Thyroid gland (tissue), 4 donors: ENCODE measurements at places on chromosomes 7 and 10. TPM values are rescaled to one million over a fixed set of nuclear protein-coding genes. Genes with fewer than 3 reads are reported as not detected.

COBL gene
- total RNA-seq = 17.2 TPM

DNA sequence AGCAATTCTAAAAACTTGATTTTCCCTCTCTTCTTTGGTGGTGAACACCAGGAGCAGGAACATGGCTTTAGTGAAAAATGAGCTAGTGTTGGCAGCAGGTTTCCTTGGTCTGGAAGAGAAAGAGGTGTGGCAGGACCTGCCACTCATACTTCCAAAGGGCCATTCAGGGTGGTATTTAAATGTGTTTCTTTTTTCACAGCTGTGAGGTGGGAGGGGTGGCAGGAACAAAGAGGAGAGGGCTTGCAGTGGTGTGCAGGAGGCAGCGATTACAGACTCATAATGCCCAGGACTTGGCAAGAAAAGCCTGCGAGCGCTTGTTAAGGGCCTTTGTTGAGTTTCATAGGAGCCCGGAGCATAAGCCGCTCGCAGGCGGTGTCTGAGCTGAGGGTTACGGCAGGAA, 36.8 kb downstream of the WIPF3 start:
- DNase-seq = no peak
- H3K4me3 ChIP-seq = no peak overlapping the region
- H3K36me3 ChIP-seq = no peaks in the 10 kb centered on the region
- no peak overlapping the region for H3K27ac ChIP-seq

SEMA3E gene
- 3.1 TPM for total RNA-seq

- H3K4me3 ChIP-seq = no peak overlapping the region
- DNase-seq = no peak
- H3K36me3 ChIP-seq = no peaks in the 10 kb centered on the region
- peaks cover 3% of the 10 kb centered on the region for H3K4me1 ChIP-seq
Measured at GRCh38 chr10:127904311-127905000, 2.4 kb upstream of the PTPRE start.

- no peaks in the 10 kb centered on the region for H3K27me3 ChIP-seq
- no peak for DNase-seq
- no peak overlapping the region for H3K4me3 ChIP-seq
- no peak overlapping the region for H3K27ac ChIP-seq
Measured at GRCh38 chr7:36215457-36215765, 62.4 kb downstream of the EEPD1 start.

GRCh38 chr7:54705436-54705835, 53.6 kb downstream of the SEC61G start:
- DNase-seq = no peak
- H3K4me1 ChIP-seq = no peaks in the 10 kb centered on the region
- no peak overlapping the region for H3K27ac ChIP-seq
- no peak overlapping the region for H3K4me3 ChIP-seq
- H3K27me3 ChIP-seq = no peaks in the 10 kb centered on the region
- no peaks in the 10 kb centered on the region for H3K36me3 ChIP-seq

DNA sequence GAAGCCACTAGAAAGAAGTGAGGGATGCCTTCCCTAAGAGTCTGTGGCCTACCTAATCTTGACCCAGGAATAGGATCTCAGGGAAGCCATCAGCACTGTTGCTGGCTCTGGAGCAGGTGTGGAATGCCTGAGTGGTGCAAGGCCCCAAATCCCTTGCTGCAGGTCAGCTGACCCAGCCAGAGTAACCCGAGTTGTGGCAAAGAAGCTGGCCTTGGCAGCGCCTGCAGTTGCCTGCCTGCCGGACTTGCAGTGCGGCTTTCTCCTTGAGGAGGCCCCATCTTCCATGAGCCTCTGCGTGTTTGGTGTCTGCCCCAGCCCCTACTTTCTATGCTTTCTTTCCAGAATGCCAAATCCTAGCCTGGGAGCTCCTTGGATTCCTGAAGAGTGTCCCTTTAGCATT, 5.8 kb downstream of the KIAA1217 start:
- H3K4me1 ChIP-seq = peaks cover 74% of the 10 kb centered on the region
- H3K27ac ChIP-seq = peak overlapping the region; percentile 94
- H3K27me3 ChIP-seq = no peaks in the 10 kb centered on the region
- peak; percentile 74 for DNase-seq
- peaks cover 2% of the 10 kb centered on the region for H3K36me3 ChIP-seq
- no peak overlapping the region for H3K4me3 ChIP-seq

DNA sequence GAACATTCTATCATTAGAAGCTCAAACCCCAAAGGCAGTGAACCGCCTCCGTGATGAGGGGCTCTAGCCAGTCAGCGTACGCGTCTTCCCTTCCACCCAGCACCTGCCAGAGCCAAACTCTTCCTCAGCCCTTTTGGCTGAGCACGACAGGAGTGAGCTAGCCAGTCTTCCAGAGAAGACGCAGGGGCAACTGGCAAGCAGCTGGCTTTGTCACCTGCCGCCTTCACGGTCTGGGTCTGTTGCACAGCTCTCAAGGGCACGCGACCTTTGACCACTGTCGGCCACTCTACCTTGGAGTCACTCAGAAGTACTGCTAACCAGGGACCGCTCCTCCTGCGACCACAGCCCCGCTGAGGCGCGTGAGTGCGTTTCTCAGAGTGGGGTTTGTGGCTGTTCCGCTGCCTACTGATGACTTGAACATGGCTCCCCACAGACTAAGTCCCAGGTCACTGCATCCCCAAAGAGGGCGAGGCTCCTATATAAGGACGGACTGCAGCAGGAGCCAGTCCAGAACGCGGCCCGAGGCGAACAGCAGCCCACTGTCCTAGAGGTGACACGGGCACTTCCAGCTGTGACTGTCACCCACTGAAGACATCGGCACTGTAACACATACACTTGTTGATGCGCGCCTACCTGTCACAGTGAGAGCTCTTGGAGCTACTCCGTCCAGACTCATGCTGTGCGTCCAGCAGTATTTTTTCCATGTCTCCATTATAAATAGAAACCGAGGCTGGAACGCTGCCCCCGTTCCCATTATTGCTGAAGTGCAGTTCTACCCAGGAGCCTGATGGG, 8.4 kb downstream of the BNIP3 start:
- peaks cover 11% of the 10 kb centered on the region for H3K36me3 ChIP-seq
- no peaks in the 10 kb centered on the region for H3K27me3 ChIP-seq
- no peak overlapping the region for H3K4me3 ChIP-seq
- DNase-seq = no peak
- peak overlapping the region; percentile 19 for H3K27ac ChIP-seq

- no peak for DNase-seq
- no peaks in the 10 kb centered on the region for H3K27me3 ChIP-seq
Measured at GRCh38 chr7:19294619-19295018, 149.4 kb upstream of the FERD3L start.

CLRN3 gene
- not detected for total RNA-seq

DNA sequence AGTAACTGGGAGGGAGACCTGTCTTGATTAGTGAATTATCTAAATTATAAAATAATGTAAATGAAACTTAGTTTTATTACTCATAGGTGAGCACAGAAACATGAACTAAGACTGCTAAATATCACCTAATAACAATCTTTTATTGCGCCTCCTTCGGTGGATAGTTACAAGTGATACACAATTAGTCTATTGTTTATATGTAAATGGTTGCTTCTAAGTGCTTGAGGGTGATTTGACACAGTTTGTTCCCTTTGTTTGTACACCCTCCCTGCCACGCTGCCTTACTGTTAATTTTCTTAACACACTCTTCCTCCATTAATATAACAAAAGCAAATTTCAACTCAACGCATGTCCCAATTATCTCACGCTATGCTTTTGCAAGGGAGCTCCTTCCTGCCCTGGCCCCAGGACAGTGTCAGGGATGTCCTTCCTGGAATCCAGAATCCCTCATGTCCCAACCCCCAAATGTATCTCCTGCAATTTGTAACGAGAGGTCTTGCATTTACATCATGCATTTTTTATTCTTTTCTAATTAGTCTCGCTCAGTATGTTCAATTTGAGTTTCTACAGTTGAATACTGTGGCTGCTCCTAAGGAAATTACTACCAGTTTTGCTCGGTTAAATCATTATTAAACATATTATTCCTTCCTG, 4.2 kb downstream of the NPSR1 start:
- H3K36me3 ChIP-seq = no peaks in the 10 kb centered on the region
- DNase-seq = no peak
- no peaks in the 10 kb centered on the region for H3K27me3 ChIP-seq
- H3K27ac ChIP-seq = no peak overlapping the region
- no peaks in the 10 kb centered on the region for H3K4me1 ChIP-seq

- no peaks in the 10 kb centered on the region for H3K4me1 ChIP-seq
- DNase-seq = no peak
- H3K4me3 ChIP-seq = no peak overlapping the region
- H3K27me3 ChIP-seq = no peaks in the 10 kb centered on the region
- no peak overlapping the region for H3K27ac ChIP-seq
- no peaks in the 10 kb centered on the region for H3K36me3 ChIP-seq
Measured at GRCh38 chr7:31251441-31251840, 89.1 kb downstream of the NEUROD6 start.

- no peak overlapping the region for H3K4me3 ChIP-seq
- H3K27me3 ChIP-seq = no peaks in the 10 kb centered on the region
- DNase-seq = no peak
- H3K4me1 ChIP-seq = peaks cover 5% of the 10 kb centered on the region
Measured at GRCh38 chr7:2279896-2280295, 34.3 kb downstream of the SNX8 start.

DNA sequence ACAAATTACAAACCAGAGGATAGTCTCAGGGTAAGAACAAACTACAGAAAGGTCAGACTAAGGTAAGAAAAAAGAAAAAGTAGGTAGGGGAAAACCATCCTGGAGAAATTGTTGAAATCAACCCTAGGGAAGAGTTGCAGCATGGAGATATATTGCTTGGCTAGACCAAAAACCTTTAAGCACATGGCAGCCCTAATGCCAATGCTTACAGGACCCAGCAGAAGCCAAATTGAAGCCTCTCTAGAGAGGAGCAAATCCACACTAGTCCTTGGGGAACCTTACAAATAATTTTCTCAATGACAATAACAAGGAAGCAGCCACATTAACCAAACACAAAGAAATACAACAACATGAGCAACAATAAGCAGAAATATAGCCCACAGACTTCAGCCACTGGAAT, 81.9 kb downstream of the CNOT4 start:
- no peak overlapping the region for H3K27ac ChIP-seq
- DNase-seq = no peak
- H3K4me3 ChIP-seq = no peak overlapping the region
- no peaks in the 10 kb centered on the region for H3K36me3 ChIP-seq
- H3K4me1 ChIP-seq = no peaks in the 10 kb centered on the region
- H3K27me3 ChIP-seq = no peaks in the 10 kb centered on the region
